ENCODE measurements at places on chromosomes 3 and 15. TPM values are rescaled to one million over a fixed set of nuclear protein-coding genes. Genes with fewer than 3 reads are reported as not detected.

ABHD17C gene
- polyA plus RNA-seq, result 1.9 TPM

CX3CR1 gene
- 0.24 TPM for polyA plus RNA-seq

C3orf52 gene
- 1.1 TPM for polyA plus RNA-seq

CDCP1 gene
- polyA plus RNA-seq, result 0.79 TPM

IMPG2 gene
- polyA plus RNA-seq, result 0.10 TPM

FBLN2 gene
- polyA plus RNA-seq, result 1.8 TPM

DNA sequence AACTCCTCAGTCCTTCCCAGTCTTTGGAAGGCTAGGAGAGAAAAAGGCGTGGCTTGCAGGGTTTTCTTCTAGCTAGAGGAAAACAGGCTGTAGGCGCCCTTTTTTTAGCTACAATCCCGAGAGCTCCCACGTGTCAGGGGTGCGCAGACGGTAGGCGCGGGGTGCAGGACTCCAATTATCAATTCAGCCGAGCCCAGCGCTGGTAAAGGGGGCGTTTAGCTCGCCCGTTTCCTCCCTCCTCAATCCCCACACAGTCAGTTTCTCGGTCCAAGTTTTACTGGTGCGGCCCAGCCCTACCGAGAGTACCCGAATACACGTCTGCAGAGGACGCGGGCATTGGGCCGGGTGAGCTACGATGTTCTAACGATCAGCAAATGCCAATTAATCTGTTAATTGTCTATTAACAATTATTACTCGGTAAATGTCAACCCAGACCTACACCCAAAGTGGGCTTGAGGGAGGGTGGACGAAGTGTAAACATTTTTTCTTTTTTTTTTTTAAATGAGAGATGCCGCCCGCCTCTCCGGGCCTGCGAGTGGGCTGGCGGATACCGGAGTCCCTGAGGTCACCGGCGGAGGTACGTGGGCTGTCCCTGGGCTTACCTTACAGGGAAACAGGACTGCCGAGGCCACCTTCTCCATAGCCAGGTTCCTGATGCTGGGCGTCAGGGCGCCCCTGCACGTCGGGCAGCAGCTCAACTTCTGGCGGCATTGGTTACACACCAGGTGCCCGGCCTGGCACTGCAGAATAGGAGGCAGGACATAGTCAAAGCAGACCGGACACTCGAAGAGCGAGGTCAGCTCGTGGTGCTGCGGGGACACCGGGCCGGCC lies 923 bp downstream of the SIAH2 start:
- DNase-seq, result peak; percentile 77

- DNase-seq, result no peak
Measured at GRCh38 chr3:52517796-52518722, 15.6 kb downstream of the NT5DC2 start.

DNA sequence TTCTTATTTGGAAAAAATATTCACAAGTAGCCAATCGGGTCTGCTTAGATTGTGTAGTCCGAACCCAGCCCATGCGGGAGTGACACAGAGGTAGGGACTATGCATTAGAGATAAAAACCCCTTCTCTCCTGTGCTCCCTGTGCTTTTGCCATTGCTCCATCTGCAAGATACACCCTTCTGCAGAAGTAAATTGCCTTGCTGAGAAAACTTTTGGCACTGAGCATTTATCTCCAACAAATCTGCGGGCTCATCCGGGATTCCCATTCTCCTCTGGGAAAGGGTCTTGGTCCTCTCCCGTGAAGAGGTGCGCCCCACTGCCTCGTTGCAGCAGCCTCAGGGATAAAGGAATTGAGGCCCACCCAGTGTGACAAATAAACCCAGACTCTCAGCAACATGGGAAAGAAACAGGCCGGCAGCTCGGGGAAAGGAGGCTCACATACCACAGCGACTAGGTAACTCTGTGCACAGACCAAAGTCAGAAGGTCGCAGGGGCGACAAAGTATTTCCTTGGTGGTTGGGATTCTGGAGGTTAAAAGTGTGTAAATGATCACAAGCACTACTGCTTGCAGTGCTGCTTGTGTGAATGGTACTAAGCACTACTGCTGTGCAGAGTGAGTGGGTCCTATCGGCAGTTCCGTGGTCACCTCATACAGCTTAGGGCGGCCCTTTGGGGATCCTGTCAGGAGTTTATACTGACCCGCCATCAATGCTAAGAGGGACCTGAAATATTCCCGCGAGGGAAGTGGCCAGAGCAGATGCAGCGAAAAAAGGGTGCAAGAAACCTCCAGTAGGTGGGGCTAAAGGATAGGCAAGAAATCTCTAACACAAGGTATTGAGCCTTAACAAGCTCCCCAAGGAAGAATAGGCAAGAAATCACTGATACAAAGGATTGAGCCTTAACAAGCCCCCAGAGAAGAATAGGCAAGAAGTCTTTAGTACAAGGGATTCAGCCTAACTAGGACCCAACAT lies 54.3 kb downstream of the GSK3B start:
- DNase-seq, result no peak

- DNase-seq, result no peak
Measured at GRCh38 chr15:97162805-97163495, 797.6 kb upstream of the ARRDC4 start.

DNA sequence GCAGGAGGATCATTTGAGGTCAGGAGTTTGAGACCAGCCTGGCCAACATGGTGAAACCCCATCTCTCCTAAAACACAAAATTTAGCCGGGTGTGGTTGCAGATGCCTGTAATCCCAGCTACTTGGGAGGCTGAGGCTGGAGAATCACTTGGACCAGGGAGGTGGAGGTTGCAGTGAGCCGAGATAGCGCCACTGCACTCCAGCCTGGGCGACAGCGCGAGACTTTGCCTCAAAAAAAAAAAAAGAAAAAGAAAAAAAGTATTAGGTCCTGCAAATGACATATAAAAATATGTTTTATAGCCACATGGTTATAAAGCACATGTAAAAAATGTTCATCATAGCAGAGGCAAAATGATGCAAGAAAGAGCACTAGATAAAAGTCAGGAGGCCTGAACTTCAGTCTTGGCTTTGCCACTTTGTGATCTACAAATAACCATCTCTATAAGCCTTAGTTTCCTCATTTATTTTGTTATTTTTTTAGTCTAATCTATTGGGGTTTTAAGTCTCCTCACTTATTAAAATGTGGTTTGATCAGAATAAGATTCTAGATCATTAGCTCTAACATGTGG lies 4.9 kb downstream of the SLC12A6 start:
- no peak for DNase-seq

DNA sequence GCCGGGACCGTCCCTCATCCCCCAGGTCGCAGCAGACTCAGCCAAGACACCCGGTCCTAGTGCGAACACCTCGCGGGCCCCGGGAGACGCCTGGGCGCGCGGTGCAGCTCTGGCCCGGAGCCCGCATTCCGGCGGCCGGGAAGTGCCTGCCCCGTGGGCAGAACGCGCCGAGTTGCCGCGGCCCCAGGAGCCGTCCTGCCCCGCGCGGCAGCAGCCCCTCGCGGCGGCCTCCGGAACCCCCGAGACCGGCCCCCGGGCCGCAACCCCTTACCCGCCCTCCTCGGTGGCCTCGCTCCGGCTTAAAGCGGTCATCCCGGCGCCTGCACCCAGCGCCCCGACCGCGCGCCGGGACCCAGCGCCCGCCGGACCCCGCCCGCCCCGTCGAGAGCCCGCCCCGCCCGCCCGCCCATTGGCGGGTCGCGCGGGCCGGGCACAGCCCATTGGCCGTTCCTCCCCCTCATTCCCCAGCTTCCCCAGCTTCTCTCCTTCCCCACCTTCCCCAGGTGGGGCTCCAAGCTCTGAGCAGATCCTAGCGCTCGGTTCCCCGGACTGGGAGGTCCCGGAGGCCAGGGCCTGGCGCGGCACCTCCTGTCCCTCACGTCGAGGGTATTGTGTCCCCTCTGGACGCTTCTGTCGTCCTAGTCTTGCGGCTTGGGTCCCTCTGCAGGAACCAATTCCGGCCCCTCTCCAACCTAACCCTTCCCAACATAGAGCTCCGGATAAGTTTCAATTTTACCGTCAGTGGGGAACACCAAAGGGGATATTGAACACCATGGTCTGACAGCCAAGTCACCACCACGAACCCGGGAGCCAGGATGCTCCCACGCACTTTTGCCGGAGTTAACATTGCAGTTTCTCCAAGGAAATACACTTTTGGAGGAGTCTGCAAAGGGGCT lies at the start of gene GRAMD2A:
TSS of gene GRAMD2A (minus strand) at position 328 of the 896 bp plus-strand sequence.
- peak; percentile 40 for DNase-seq

DNA sequence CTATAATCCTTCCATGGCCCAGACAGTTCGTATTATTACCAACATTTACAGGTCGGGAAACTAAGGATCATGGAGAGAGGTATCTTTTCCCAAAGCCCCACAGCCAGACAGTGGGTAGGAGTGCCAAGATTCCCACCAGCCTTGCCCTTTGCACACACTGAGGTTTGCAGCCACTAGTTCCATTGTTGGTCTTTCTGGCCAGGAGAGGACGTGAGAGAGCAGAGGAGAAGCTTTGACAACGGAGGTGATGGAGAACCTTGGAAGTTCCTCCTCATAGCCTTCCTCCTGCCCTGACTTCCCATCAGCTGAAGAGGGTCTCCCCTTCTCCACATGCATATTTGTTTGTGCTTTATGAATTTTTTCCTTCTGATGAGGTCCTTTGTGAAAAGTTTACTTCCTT lies 50.5 kb upstream of the PLCL2 start:
- no peak for DNase-seq

- DNase-seq, result no peak
Measured at GRCh38 chr15:62914461-62915079, 128.0 kb upstream of the TPM1 start.

DNA sequence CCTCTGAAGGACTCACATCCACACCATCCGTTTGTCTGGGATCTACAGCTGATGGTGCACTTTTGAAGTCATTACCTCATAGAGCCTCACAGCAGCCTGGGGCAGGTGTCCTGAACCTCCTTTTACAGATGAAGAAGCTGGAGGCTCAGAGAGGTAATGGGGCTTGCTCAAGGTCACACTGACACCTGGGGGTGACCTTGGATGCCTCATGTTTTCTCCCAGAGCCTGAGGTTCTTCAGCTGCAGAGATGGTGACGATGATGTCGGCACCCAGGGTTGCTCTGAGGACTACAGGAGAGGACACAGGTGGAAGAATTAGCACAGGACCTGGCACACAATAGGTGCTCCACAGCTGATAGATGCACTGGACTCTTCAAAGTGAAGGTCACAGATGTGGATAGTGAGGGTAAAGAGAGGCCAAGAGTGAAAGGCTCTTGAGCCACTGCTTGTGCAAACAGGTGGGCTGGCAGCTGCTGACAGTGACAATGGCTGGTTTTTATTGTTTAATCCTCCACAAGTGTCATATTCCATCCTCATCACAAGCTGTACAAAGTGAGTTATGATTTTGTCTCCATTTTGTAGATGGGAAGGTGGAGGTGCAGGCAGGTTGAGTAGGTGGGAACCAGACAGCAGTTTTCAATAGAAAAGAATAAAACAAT lies 17.4 kb upstream of the ATP2B2 start:
- DNase-seq, result no peak

- peak; percentile 10 for DNase-seq
Measured at GRCh38 chr15:100670505-100671021, 68.2 kb downstream of the ASB7 start.

GRCh38 chr3:52217409-52217805 lies 8.0 kb downstream of the TLR9 start:
- no peak for DNase-seq

- no peak for DNase-seq
Measured at GRCh38 chr3:192986379-192986778, 68.7 kb upstream of the MB21D2 start.

DNA sequence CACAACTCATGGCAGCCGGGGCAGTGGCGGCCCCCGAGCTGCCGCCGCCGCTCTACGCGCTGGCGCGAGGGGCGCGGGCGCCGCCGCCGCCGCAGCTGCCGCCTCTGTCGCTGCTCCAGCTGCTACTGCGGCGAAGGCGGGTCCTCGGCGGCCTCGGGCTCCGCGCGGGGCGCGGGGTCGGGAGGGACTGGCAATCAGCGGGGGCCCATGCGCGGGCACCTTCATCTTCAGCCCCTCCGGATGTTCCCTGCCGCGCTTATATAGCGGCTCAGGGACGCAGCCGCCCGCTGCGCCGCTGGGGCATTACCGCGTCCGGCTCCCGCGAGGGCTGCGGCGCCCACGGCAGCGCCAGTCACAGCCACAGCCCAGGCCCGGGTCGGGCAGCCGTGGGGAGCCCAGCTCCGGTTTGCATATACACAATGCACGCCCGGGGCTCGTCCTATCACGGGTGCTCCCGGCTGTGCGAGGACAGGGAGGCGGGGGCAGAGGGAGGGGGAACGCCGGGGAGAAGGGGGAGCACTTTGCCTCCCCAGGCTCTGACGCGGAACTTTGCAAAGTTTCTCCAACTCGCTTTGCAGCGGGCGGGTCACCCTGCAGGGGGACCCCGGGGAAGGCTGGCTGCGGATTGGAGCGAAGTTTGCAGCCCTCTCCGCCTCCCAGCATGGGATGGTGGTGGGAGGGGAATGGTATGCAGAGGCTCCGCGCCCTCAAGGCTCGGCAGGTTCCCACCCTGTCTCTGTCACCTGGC lies at the start of gene VGLL3:
TSS of gene VGLL3 (minus strand) at position 416 of the 748 bp plus-strand sequence. CDS start at position 10, 406 bp downstream.
- peak; percentile 40 for DNase-seq

GRCh38 chr3:179026636-179027035 lies 45.0 kb downstream of the ZMAT3 start:
- no peak for DNase-seq

DNA sequence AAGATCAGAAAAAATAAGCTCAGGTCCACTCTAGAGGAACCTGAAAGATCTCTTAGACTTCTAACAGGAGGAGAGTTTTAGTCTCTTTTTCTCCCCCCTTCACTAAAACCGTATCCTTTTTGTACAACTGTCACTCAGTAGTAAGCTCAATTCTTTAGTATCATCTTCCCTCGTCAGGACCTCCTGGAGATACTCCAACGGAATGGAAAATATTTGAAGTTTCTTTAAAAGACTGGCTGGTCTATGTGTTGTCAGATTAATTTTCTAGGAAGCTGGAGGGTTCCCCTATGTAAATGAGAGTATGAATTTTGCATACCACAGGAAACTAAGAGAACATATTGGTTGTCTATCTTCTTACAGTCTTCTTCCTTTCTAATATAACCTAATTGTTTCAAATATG lies 747.7 kb upstream of the CBLB start:
- no peak for DNase-seq

All from adrenal gland (tissue), 19 donors.